ENCODE measurements at places on chromosomes 7 and 10.

DNA sequence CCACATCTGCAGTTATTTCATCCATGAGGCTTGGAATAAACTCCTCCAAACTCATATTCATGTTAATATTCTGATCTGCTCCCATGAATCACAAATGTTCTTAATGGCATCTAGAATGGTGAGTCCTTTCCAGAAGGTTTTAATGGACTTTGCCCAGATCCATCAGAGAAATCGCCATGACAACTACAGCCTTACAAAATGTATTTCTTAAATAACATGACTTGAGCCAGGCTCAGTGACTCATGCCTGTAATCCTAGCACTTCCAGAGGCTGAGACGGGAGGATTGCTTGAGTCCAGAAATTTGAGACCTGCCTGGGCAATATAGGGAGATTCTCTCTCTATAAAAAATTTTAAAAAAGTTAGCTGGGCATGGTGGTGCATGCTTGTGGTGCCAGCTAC, 102.1 kb upstream of the TMEM168 start:
- no peak for DNase-seq

GRCh38 chr10:72126184-72126871, 38.0 kb upstream of the SPOCK2 start:
- DNase-seq: no peak

- no peak for DNase-seq
Measured at GRCh38 chr7:36312064-36312914, 77.4 kb upstream of the ANLN start.

DNA sequence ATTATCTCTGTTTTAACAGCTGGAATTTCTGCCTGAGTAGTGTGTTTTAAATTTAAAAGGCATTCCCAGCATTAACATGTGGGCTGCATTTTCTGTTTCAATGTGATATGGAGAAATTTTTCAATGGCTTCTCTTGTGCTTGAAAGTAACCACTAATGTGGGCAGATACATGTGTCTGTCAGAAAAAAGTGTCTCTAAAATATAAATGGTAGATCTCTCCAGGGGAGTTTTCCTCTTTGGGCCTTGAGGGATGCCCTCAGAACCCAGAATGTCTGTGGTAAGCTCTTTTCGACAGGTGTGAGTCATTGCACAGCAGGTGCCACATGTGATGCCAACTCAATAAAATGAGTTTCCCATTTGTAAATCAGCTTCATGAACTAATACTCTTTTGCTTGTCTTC, 221.1 kb downstream of the SEMA3E start:
- no peak for DNase-seq

GRCh38 chr7:19106241-19107080, 11.0 kb downstream of the TWIST1 start:
- no peak for DNase-seq

DNA sequence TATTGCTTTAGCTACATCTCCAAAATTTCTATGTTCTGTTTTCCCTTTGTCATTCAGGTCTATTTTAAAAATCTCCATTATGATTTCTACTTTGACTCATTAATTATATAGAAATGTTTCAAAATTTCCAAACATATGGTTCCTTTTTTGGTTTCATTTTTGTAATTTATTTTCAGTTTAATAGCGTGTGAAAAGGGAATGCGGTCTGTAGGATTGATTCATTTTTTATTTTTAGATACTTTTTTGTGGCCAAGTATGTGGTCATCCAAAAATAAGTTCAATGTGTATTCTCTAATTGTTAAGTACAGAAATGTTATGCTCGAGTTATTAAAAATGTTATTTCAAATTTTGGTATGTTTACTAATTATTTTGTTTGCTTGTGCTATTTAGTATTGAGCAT, 72.5 kb upstream of the ANKRD1 start:
- no peak for DNase-seq

Data from NCI-H524 treated with DMSO at 0.1 percent for 48 hours (cell line).